ENCODE measurements at places on chromosomes 7 and 10.

DNA sequence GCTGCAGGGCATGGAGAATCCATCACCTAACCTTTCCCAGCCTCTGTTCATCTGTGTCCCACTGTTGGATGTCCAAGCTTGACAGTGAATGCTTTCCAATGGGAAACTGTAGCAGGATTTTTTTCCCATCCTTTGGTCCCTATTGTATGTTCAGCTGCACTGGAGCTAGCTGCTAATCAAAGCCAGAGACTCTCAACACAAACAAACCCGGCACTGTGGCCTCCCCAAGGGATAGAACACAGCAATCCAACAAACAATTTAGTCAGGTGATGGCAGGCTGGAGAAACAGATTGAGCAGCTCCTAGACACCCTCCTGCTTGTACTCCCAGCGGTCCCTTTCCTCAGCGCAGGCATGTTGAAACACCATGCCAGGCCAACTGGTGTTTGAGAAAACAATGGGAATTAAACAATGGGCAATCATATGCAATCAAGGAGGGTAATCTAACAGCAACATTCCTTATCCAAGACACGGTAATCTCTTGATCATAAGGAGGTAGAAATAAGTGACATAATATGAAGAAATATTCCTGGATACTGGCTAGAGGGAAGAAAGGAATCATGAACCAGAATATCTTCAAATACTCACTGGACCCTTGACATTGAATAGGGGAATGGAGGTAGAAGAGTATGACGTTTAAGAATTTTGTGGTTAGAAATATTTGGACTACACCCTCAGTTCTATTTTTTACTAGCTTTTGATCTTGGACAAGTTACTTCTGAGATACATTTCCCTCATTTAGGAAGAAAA is 15.0 kb downstream of the PTN start:
- DNase-seq: no peak

GRCh38 chr7:39624935-39625694 is 1.7 kb downstream of the RALA start:
- DNase-seq: no peak

DNA sequence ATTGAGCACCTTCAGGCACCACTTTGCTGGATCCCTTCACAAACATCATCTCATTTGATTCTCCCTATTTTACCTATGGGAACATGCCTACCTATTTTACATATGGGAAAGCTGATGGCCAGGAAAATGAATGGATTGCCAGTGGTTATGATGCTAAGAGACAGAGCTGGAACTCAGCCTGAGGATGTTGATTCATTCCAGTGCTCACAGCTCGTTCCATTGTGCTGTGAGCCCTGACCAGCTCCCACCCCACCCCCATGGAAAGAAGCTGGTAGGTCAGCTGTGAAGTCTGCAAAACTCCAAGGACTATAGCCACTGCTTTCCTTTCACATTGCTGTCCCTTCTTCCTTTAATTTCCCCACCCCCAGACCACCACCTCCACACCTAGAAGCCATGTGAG is 9.6 kb downstream of the UBTD1 start:
- DNase-seq: no peak

- no peak for DNase-seq
Observed at GRCh38 chr7:48512892-48513291, 341.6 kb downstream of the ABCA13 start.

- no peak for DNase-seq
Observed at GRCh38 chr7:55072251-55072650, 53.4 kb downstream of the EGFR start.

- DNase-seq: no peak
Observed at GRCh38 chr10:60454336-60454735, 64.7 kb upstream of the ANK3 start.

- no peak for DNase-seq
Observed at GRCh38 chr10:104907521-104907920, 266.4 kb downstream of the SORCS3 start.

- no peak for DNase-seq
Observed at GRCh38 chr7:17094963-17095574, 203.4 kb upstream of the AHR start.

- DNase-seq: no peak
Observed at GRCh38 chr10:37975401-37975991, 951 bp downstream of the ZNF25 start.

- DNase-seq: no peak
Observed at GRCh38 chr7:157652954-157653826, 316.4 kb downstream of the DNAJB6 start.

- no peak for DNase-seq
Observed at GRCh38 chr7:45402480-45403218, 171.5 kb upstream of the ADCY1 start.

DNA sequence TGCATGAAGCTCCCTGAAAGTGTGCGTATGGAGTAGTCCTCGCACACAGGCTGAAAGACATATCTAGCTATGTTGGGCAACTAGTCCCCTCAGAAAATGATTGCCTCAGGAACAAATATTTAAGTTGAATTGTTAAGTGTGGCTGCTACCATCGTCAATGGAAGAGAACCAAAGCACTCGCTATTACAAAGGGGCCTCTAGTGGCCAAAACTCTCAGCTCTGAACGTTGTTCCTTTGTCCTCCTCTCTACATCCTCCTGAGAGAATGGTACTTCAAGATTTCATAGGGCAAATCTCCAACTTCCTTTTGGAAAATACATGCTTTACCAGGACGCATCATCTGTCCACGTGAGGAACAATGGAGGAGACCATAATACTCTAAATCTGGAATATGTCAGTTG is 209.9 kb downstream of the NRG3 start:
- no peak for DNase-seq

DNA sequence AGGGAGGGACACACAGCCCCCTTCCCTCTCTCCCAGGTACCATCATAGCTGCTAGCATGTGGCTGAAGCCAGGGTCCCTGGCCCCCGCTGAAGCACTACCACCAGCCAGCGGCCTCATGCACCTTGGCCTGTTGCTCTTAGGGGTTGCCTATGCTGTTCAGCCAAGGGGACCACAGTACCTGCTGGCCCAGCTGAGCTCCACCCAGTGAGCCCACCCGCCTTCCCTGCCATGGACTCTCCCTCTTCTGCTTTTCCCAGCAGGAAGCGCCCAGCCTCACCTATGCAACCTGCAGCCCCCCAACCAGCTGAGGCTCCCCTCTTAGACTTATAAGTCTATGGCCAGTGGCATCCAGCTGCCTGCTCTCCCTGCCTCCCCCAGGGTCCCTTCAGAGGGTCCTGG is 8.7 kb upstream of the MTPAP start:
- DNase-seq: no peak
